NCI-H2227 treated with DMSO at 0.1 percent for 48 hours (cell line): ENCODE measurements at places on chromosomes 13 and 19.

DNA sequence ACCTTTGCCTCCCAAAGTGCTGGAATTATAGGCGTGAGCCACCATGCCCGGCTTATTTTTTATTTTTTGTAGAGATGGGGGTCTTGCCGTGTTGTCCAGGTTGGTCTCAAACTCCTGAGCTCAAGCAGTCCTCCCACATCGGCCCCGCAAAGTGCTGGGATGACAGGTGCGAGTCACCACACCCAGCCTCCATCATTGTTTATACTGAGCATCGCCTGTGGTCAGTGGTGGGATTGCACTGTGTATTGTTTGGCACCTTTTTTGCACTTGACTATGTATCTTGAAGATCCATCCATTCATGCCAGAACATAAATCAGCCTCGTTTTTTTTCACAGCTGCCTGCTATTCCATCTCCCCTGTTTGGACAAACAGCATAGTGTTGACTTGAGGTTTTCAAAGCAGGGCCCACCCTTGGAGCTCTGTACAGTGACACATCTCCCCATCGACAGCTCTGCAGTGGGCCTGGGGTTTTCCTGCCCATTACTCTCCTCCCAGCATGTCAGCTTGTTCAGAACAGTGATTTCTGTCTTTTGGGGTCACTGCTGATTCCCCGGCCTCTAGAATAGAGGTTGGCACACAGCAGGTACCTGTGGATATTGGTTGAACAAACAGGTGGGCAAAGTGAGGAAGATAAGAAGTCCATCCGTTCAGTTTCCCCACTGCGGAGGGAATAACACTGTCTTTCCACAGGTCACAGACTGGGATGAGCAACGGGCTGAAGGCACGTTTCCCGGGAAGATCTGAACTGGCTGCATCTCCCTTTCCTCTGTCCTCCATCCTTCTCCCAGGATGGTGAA lies 8.2 kb upstream of the UPK1A start:
- no peak for DNase-seq

DNA sequence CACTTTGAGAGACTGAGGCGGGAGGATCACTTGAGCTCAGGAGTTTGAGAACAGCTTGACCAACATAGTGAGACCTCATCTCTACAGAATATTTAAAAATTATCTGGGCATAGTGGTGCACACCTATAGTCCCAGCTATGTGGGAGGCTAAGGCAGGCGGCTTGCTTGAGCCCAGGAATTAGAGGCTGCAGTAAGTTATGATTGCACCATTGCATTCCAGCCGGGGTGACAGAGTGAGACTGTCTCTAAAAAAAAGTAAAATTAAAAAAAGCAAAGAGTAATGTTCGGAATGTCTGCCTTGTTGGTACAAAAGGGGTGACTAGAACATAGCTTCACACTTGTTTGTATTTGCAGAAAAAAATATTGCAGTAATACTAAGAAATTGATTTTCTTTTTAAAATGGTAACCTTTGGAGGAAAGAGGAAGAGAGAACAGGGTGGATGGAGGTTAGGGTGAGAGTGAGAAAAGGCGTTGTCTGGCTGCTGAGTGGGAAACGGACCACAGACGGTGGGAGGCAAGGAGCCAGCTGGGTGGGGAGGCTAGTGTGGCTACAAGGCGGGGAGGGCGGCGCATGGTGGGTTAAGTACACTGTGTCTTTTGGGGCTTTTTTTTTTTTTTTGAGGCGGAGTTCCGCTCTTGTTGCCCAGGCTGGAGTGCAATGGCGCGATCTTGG lies 10.2 kb downstream of the PPP1R14A start:
- DNase-seq = no peak

- DNase-seq = no peak
Measured at GRCh38 chr19:35695895-35696422, 8.4 kb upstream of the ZBTB32 start.

GRCh38 chr13:75202981-75203380 lies 279.0 kb downstream of the TBC1D4 start:
- no peak for DNase-seq

DNA sequence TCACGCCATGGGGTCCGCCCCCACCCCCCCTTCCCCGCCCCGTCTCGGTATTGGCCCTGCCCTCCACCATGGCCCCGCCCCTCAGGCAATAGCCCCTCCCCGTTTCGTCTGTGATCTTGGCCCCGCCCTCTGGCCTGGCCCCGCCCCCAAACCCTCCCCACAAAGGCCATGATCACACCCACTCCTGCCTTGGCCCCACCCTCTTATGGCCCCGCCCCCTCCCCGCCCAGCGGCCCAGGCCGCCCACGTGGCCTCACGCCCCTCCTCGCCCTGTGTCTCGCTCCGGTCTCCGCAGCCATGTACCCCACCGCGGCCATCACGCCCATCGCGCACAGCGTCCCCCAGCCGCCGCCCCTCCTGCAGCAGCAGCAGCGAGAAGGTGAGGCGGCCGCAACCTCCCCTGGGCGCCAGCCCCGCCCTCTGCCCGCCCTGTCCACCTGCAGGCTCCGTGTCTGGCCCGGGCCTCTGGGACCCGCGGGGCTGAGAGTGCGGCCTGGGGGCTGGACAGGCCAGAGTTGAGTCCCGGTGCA lies 61.3 kb downstream of the CELF5 start:
- no peak for DNase-seq
